DMS79 treated with DMSO at 0.1 percent for 48 hours (cell line): ENCODE measurements at places on chromosomes 7 and 10.

- DNase-seq, result no peak
Measured at GRCh38 chr7:19290968-19291367, 145.7 kb upstream of the FERD3L start.

DNA sequence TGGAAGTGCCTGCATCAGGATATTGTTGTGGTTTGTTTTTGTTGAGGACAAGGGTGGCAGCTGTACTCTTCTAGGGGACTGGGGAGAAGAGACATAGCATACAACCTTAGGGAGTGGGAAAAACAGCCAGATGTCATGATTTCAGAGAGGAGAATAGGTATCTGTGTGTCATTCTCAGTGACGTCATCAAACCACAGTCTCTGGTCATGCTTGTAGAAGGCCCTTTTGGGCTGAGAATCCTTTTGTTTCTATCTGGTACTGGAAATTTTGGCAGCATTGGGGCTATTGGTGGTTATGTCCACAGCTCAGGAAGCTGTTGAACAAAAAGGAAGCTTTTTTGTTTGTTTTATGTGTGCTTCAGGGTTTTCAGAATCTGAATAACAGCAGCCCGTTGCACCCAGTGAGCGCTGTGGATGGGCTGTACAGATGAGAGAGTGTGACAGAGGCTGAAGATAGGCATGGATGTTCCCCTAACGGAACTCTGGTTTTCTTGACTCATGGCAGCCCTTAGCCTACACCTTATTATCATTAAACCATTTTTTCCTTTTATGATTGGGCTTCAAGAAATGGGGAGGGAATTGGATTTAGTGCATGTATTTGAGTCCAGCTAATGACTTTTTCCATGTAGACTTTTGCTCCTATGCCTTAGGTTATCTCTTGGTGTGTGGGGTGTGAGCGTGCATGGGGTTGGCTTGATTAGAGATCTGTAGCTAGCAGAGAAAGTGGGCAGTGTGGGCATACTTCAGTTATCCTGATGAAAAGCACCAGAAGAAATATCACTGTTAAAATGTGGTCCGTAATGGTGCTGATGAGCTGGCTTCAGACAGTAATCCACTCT, 65.7 kb downstream of the SND1 start:
- DNase-seq, result no peak

GRCh38 chr10:78614267-78614666, 454.5 kb upstream of the ZMIZ1 start:
- no peak for DNase-seq

DNA sequence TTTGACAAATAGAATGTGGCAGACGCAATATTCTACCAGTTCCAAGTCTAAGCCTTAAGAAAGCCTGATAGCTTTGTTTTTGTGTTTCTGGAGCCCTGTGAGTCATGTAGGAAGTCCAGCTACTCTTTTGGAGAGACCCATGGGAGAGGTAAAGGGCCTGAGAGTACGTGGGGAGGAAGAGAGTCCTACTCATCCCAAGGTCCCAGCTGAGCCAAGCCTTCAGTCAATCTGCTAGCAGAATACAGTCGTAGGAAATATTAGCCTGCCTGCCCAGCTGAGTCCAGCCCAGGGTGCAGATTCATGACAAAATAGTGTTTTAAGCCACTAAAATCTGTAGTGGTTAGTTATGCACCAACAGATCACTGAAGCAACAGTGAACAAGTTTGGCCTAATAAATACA, 9.0 kb upstream of the GNA12 start:
- DNase-seq, result no peak

GRCh38 chr7:101185258-101185839, 5.3 kb upstream of the NAT16 start:
- DNase-seq, result no peak

DNA sequence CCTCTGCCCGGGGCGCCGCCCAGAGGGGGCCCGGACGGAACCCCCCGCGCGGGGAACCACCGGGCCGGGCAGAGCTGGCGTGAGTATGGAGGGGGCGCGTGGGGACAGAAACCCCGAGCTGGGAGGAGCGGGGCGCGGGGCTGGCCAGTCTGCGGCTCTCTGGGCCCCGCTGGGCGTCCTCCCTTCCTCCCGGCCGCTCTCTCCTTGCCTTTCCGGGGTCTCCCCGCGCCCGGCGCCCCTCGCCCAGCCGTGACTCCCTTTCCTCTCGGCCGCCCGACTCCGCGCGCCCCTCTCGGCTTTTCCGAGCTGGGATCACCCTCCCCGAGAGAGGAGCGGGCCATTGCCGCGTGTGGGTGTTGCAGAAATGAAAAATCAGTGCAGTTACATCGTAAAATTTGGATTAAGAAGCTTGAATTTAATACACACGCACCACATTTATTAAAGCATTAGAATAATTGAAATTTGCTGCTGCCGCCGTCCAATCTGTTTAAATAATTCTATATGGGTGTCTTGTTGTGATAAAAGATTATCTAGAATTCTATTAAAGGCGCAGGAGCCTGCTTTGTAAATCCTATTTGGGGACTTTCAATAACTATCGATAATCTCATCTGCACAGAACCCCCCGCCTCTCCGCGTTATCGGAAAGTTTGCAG, 9.1 kb downstream of the UNCX start:
- no peak for DNase-seq

DNA sequence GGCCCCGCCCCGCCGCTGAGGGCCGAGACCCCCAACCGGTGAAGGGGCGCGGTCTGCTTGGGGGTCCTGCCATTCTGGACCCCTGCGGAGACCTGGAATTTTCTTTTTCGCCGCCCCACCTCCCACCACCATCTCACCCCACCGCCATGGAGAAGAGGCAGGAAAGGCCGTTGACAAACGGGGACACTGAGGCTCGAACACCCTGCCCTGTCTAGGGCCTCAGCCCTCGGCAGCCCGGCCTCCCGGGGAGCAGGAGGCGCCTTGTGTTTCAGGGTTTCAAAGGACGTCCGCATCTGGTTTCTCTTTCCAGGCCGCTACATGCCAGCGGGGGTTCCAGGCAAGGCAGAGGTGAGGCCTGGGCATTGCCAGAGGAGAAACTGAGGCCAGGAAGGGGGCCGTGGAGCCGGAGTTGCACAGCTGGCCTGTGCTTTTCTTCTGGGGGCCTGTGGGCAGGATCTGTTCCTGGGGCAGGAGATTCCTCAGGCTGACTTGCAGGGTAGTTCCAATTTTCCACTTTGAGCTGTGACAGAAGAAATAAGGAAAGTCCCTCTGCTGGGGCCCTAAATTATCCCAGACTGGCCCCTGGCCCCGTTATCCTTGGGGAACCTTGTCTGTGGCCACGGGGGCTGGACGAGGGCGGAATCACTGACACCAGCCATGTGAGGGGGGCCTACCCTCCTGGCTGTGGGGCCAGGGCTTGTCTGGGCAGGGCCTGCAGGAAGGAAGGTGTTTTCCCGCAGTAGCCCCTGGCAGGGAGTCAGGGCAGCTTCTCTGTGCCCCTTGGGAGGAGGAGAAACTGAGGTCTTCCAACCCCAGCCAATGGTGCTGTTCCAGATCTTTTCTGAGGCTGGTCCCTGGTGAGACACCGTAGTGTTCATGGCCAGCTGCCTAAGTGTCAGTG, 900 bp upstream of the MICALL2 start:
- no peak for DNase-seq
